ENCODE measurements at places on chromosomes 12 and 14.

DNA sequence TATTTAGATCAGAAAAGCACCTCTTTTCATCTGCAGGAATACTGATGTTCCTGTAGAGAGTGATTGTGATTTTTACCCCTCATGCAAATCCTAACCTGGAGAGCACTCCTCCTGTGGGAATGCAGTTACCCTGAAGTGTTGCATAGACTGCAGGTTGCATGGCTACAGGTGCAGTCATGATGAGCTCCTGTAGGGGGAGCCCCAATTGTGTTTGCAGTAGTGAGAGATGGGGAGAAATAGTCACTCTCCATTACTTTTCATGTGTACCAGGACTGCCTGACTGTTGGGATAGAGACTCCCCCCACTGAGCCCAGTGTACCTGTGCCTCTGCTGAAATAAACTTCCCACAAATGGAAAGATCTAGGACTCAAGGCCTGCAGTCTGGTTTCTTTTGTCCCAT, 1086.5 kb downstream of the SLC6A15 start:
- no peaks in the 10 kb centered on the region for H3K4me1 ChIP-seq
- no peak for DNase-seq
- no peak overlapping the region for H3K27ac ChIP-seq
- H3K27me3 ChIP-seq, result no peaks in the 10 kb centered on the region

DNA sequence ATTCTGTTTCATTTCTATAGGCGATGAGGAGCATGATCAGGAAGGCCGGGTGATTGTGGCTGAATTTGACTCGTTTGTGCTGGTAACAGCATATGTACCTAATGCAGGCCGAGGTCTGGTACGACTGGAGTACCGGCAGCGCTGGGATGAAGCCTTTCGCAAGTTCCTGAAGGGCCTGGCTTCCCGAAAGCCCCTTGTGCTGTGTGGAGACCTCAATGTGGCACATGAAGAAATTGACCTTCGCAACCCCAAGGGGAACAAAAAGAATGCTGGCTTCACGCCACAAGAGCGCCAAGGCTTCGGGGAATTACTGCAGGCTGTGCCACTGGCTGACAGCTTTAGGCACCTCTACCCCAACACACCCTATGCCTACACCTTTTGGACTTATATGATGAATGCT, 1.9 kb downstream of the APEX1 start:
- DNase-seq, result no peak
- H3K4me3 ChIP-seq, result no peak overlapping the region
- no peak overlapping the region for H3K27ac ChIP-seq
- H3K36me3 ChIP-seq, result peaks cover 26% of the 10 kb centered on the region

- H3K27ac ChIP-seq, result peak overlapping the region; percentile 99
- H3K27me3 ChIP-seq, result no peaks in the 10 kb centered on the region
- DNase-seq, result no peak
- H3K4me1 ChIP-seq, result peaks cover 57% of the 10 kb centered on the region
- H3K4me3 ChIP-seq, result peak overlapping the region; percentile 99
- no peaks in the 10 kb centered on the region for H3K36me3 ChIP-seq
Measured at GRCh38 chr12:8701046-8701660, 3.4 kb downstream of the RIMKLB start.

DNA sequence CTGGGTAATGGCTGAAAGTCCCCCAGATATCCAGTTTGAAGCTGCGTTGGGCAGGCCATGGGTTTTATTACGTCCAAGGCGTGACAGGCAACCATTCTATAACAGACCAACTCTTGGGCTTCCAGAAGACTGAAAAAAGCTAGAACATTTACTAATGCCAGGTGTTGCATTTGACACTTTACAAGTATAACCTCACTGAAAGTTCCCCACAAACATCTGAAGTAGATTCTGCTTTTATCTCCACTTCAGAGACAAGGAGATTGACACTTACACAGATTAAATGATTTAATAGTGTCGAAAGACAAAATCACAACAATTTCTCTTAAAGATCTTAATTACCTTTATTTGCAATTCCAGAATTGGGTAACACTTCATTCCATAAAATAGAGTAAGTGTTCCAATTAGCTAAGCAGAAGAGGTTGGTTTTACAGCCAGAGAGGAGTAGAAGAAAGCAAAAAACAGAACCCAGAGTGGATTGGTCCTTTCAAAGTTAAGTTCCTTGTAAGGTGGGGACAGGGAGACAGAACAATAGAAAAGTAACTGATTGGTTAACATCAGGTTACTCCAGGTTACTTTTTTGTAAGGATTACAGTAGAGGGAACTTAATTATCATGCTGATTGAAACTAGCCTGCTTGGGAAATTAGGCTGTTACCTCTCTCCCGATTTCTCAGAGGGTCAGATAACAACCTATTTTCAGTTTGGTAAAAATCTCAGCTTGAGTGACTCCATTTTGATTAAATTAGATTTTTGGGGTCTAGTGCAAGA, 11.3 kb downstream of the SOCS2 start:
- H3K27ac ChIP-seq, result no peak overlapping the region
- H3K27me3 ChIP-seq, result no peaks in the 10 kb centered on the region
- no peak overlapping the region for H3K4me3 ChIP-seq
- H3K36me3 ChIP-seq, result no peaks in the 10 kb centered on the region
- no peaks in the 10 kb centered on the region for H3K4me1 ChIP-seq

GRCh38 chr14:103384450-103385151, 614 bp upstream of the MARK3 start:
- H3K36me3 ChIP-seq, result no peaks in the 10 kb centered on the region
- peak overlapping the region; percentile 95 for H3K27ac ChIP-seq
- peaks cover 32% of the 10 kb centered on the region for H3K4me1 ChIP-seq
- H3K4me3 ChIP-seq, result peak overlapping the region; percentile 96

DNA sequence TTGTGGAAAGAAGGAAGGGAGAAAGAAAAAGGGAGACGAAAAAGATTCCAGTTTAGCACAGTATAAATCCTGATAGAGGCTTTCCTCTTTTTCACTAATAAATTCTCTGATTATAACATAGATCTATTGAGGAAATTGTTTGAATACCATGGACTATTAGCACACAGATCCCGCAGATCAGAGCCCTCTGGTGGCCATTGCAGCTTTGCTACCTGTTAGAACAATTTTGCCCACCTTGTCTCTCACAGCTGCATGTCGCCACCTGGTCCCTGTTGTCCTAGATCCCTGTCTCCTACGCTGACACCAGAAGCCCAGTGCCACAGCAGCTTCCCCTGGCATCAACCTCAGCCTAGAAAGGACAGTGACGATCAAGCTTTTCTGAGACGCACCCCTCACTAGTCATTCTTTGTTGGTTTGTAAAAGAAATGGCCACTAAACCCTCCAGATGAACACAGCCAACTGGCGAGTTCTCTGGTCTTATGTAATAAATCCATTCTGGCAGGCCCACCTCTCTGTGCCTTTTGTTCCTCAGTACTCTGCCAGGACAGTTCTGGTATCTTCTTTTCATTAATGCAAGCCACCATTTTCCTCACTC, 9.9 kb downstream of the GPHB5 start:
- H3K27me3 ChIP-seq, result no peaks in the 10 kb centered on the region
- no peak overlapping the region for H3K27ac ChIP-seq
- no peak for DNase-seq

DNA sequence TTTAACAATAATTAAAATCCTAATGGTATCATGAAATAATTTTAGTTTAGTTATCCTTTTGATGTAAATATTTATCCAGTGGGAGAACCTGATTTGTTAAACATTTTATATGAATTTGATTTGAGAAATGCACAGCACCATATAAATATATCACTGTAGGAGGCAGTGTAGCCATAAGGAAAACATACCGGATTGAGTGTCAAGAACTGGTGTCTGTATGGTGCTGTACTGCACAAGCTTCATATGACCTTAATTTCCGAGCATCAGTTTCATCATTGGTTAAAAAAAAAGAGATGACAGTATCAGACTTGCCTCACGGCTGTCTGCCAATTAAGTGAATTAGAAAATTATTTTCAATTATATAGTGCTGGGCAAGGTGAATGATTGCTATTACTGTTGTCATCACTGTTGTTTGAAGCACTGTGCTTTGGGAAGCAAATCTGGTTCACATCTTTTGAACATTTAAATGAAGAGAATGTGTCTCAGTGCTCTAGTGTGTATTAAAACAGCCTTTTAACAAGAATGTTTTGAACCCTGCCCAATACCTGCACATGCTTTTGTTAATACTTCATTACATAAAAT, 72.1 kb downstream of the TMTC2 start:
- DNase-seq, result no peak
- H3K36me3 ChIP-seq, result no peaks in the 10 kb centered on the region
- no peaks in the 10 kb centered on the region for H3K27me3 ChIP-seq

DNA sequence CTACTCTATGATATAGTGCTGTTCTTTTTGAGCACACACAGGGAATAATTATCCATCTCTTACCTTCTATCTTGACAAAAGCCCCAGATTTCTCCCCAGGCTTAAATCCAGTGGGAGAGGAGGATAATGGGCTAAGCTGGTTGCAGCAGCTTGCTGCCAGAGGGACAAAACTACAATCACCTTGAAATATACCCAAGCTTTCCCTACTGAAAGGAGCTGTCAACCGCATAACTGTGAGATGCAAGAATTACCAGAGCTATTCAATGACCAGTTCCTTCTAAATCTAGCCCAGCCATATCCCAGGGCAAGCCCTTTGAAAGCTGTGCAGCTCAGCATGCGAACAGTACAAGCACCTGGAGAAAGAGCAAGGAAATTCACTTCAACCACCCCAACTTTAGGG, 943 bp upstream of the MGAT4C start:
- H3K4me1 ChIP-seq, result no peaks in the 10 kb centered on the region
- H3K4me3 ChIP-seq, result no peak overlapping the region
- H3K36me3 ChIP-seq, result no peaks in the 10 kb centered on the region
- no peaks in the 10 kb centered on the region for H3K27me3 ChIP-seq
- H3K27ac ChIP-seq, result no peak overlapping the region

- no peak for DNase-seq
- no peak overlapping the region for H3K4me3 ChIP-seq
- H3K27me3 ChIP-seq, result no peaks in the 10 kb centered on the region
- H3K36me3 ChIP-seq, result no peaks in the 10 kb centered on the region
Measured at GRCh38 chr14:77979666-77980351, 179.9 kb downstream of the ADCK1 start.

Data from thoracic aorta (tissue), 2 donors.